ENCODE measurements at places on chromosomes 1 and 21.

DNA sequence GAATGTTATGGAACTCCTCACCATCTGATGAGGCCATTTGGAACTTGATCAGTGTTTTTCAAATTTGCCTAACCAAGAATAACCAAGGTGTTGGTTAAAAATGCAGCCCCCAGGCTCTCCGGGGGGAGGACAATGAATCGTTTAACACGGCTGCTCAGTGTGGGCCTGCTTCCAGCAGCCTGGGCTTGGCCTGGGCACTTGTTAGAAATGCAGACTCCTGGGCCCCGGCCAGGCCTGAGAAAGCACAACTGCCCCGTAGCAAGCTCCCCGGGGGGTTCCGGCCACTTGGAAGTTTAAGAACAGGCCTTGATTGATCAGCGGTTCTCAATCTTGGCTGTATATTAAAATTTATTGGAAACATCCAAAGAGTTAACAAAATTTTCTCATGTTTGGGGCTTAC, 22.8 kb upstream of the C2CD2 start:
- DNase-seq, result no peak

DNA sequence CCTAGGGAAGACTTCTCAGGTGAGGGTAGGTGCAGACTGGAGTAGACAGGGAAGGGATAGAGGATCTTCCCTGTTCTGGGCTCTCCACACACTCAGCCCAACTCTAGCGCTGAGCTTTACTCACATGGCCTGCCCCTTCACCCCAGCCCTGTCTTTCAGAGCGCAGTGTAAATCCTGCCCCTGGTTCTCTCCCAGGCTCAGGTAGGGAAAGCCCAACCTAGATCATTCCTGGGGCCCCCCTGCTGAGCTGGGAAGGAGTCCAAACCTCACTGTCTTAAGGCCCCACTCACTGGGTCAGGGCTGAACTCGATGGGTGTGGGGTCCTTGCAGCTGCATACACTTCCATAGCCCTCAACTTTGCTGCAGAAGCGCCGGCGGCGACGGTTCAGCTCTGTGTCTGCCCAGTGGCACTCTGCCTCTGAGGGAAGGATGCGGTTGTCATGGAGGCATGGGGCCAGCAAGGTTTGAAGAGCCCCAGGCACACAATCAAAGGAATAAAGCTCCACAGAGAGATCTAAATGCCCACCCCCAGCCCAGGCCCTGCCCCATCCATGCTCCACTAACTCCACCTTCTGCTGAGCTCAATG, 4.2 kb downstream of the POMGNT1 start:
- DNase-seq, result no peak

GRCh38 chr1:53851571-53852285, 13.6 kb upstream of the NDC1 start:
- DNase-seq, result no peak

DNA sequence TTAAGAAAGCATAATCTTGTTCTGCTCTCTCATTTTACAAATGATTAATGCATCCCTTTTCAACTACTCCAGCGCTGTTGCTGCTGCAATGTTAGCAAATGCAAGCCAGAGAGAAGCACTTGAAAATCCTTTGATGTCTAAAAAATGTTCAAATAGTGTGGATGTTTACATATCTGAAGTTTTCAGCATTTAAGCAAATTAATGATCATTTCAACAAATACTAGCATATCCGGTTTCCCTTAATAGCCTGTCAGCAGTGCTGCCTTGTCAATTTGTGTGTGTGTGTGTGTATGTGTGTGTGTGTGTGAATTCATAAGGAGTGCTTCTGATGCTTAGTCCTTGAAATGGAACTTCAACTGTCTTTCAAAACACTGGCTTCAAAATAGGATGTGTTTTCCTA, 48.1 kb upstream of the WNT2B start:
- DNase-seq, result no peak

- DNase-seq, result no peak
These were observed 10.9 kb upstream of the GNB1 start for GRCh38 chr1:1901641-1902294.

DNA sequence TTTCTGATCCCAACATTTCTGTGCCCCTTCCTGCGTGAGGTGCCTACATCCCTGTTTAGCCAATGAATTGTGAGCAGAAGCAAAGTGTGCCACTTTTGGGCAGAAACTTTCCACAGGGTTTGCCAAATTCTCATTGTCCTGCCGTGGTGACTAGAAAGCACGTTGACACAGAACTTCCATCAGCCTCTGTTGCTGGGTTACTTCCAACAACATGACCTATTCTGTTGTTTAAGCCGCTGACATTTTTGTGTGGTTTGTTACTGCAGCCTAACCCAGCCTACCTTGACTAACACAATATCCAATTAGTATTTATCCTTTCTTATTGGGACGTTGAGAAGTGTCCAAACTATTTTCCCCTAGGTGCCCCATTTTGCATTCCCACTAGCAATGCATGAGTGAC, 136.8 kb downstream of the URB2 start:
- DNase-seq, result no peak

- DNase-seq, result no peak
These were observed 15.2 kb downstream of the NDC1 start for GRCh38 chr1:53822931-53823330.

DNA sequence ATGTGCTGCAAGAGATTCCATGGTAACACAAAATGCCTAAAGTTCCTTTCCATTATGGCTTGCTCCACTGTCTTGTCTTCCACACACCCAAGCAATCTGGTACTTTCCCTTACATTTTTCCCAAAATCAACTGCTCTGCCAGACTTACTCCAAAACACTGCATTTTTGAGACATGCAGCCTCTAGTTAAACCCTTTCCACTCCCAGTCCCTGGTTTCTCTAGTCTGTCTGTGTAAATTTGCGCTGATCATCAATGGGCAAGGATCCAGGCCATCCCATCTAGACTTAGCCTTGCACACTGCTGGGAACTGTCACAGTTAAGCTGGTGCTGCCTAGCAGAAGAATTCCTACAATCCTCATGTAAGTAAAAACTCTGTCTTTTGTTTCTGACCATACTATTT, 47.8 kb downstream of the DAB1 start:
- DNase-seq, result no peak

GRCh38 chr1:28296401-28297261, 32.2 kb upstream of the MED18 start:
- no peak for DNase-seq

- no peak for DNase-seq
These were observed 89.4 kb upstream of the JAK1 start for GRCh38 chr1:65055747-65056146.

DNA sequence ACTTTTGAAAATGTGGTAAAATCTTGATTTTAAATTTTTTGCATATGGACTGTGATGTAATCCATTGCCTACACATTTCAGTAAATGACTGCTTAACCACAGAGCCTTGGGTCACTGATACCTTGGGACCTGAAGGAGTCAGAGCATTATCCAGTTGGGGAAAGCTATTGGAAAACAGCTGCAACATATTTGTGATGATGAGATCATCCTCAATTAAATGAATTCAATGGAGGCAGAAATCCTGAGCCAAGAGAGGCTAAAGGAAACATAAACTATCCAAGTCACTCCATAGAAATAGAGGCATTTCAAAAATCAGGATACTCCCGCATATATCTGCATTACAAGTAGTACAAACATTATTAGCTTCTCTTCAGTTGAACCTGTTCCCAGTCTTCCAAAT, 99.8 kb upstream of the PRMT6 start:
- no peak for DNase-seq

- no peak for DNase-seq
These were observed 1.2 kb downstream of the TRIM11 start for GRCh38 chr1:228405200-228405978.

DNA sequence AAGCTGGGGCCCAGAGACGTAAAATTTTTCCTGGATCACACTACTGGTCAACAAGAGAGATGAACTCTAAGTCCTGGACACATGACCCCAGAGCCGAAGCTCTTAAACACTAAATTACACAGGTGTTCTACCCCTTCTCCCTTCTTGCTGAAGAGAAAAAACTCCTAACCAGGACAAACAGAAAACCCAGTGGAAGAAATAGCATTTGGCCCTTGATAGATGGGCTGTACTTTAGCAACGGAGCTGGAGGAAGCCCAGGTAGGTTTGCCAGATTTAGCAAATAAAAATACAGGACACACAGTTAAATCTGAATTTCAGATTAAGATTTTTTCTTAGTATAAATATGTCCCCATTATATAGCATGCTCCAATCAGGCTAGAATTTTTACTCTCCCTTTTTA, 72.7 kb downstream of the DIRAS3 start:
- DNase-seq, result no peak
